ENCODE measurements at places on chromosomes 4 and X.
A peak's percentile ranks its signal among the peaks of the same experiment; 100 is the strongest.

GRCh38 chr4:123127875-123128274 lies 205.5 kb upstream of the NUDT6 start:
- DNase-seq, result no peak

GRCh38 chr4:80446664-80447063 lies 111.1 kb downstream of the CFAP299 start:
- DNase-seq, result no peak

DNA sequence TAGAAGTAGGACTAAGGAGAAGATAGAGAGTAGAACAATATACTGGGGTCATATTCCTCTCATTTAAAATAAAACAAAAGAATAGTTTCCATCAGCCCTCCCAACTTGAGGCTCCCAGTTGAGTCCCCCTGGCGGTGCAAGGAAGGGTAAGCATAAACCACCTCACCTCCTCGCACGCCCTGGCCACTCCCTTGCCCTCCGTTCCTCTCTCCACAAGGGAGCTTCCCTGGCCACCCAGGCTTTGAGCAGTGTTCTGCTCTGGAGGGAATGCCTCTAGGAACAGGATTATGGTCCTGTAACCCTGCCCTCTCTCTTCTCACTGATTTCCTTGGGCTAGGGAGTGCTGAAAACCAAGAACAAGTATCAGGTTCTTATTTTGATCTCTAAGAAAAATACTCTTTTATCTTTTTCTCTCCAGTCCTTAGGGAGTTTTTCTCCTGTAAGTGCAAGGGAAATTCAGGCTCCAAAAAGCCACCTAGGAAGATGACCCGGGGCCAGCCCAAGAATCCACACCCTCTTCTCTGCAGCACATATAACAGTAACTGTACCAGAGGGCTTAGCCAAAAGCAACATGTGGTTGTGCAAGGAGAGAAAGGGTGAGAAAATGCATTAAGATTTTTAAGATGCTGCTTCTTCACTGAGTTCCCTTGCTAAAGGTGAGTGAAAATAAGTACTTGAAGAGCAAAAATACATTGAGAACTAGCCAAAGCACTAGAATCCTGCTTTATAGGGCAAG lies 69.9 kb downstream of the USP38 start:
- DNase-seq, result no peak

DNA sequence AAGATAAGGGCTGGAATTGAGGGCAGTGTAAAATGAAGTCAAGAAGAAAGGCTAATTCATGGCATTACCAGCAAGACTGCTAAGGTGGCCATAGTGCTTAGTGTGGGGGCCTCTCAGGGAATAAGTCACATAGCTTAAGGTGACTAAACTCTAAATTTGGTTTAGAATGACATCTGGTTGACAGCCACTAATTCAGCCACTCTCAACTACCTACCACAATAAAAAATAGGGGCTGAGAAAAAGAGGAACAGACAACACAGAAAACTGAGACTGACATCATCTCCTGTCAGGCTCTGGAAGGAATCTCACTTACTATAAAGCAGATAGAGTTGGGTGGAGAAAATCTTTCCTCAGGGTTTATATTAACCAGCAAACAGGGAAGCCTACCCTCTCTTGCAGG lies 96.9 kb downstream of the CHRDL1 start:
- no peak for DNase-seq

- DNase-seq, result no peak
These were observed 990.2 kb downstream of the STPG2 start for GRCh38 chr4:97153042-97153441.

DNA sequence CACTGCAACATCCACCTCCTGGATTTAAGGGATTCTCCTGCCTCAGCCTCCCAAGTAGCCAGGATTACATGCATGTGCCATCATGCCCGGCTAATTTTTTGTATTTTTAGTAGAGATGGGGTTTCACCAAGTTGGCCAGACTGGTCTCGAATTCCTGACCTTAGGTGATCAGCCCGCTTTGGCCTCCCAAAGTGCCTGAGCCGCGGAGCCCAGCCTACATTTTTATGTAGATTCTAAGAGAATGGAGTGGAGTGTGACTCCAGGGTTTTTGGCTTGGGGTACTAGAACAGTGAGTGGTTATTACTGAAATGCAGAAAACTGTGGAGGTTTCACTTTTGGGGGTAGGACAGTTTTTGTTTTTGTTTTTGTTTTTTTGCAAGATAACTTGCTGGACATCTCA lies 806.0 kb downstream of the ADGRL3 start:
- no peak for DNase-seq

DNA sequence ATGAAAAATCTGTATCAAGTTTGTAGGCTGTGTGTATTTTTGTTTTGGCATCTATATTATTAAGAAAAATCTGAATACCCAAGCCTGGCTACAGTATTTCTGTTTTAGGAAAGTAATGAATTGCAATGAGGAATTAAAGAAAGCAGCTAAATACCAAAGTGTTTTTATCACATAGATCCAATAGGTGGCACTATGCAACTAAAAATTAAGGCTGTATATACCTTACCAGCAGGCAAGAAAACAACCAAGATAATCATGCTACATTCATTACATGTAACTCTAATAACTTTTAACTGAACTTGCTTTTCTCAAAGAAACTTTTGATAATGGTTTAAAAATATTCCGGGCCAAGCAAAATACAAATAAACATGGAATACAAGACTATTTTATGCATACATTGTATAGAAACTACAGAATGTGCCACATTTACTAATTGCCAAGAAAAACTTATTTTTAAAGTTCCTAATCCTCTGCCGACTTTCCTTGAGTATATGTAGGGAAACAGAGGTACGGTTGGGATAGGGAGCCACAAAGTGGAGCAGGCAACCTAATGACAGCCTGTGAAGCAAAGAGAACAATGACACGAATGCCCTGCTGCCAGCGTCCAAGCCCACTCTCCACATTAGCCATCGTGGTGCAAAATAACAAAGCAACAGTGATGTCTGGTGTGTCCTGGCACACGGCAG lies 63.7 kb downstream of the SEC24D start:
- no peak for DNase-seq

GRCh38 chr4:155618183-155618838 lies 48.3 kb upstream of the GUCY1A1 start:
- DNase-seq, result no peak

GRCh38 chr4:40186665-40187014 lies 10.2 kb upstream of the RHOH start:
- no peak for DNase-seq

DNA sequence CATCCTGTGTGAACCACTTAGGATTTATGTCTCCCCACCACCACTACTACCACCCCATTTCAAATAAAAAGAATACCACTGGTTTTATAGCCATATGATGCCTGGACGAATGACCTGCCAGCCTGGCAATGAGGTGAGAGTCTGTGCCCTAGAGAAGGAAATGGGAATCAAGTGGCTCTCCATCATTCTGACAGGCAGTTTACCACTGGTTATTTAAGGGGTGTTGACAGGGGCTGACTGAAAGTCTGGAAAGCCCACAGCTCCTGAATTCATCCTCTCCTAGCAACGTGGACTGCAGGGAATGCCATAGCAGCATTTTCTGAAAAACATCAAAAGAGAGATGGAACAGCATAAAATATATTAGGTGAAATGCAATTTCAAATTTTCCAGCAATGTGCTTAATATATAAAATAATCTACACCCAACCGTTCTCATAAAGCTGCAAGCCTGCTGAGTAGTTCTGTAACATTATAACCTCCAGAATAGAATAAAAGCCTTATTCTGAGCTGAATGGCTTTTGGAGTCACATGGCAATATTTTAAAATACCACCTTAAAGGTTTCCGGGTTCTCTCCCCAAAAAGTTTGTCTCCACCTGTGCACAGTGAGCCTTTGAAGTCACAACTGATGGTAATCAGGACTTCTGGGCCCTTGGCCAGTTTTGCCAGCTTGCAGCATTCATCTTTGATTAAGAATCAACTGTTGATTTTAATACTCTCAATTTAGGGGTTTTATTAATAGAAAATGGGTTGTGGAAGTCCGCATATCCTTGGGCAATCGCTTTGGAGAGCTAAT lies 121.5 kb downstream of the DCTD start:
- DNase-seq, result no peak

- no peak for DNase-seq
These were observed 2.9 kb upstream of the ATOH1 start for GRCh38 chr4:93825551-93826216.

DNA sequence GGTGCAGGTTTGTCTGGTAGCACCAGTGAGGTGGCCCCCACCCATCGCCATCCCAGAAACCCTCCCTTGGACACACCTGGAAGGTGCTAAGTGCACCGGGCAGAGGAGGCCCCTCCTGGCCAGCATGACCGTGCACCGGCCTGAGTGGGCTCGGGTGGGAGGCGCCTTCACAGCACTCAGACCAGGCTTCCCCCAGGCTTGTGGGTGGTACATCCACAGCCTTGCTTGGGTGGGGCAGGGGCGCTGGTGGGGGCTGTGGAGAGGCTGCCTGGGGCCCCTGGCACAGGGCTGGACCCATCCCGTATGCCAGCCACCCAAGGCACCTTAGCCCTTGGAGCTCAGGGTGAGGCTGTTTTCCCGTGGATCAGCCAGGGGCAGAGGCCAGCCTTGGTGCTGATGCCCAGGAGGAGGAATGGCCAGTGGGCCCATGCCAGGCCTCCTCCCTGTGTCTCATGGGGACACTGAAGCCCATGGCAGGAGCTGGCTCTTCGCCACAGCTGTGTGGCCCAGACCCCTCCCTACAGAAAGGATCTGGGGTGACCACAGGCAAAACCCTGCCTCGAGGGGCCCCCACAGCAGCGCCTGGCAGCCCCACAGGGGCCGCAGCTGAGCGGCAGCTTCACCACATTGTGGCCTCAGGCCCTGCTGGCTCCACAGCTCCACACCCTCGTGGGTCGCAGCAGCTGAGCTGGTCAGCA lies 21.4 kb downstream of the NKX1-1 start:
- DNase-seq, result no peak

DNA sequence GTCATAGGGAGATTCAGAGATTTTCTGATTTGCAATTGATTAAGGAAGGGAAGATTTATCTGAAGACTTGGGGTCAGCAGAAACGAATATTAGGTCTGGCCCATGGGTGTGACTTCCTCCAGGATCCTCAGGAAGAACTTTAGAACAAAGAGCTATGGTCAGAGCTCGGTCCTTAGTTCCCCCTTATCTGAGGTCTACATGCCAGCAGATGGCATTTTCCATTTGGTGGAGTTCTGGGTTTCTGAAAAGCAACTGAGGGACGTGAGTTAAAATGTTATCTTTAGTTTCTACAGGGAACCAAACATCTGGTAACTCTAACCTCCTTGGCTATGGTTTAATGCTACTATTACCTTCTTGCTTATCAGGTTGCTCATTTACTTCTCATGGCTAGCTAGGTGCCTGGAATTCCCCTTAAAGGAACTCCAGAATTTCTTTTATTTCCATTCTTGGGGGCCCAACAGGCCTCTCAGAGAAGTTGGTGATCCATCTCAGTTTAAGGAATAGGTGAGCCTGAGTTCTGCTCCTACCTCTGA lies 40.7 kb downstream of the KLF3 start:
- no peak for DNase-seq

DNA sequence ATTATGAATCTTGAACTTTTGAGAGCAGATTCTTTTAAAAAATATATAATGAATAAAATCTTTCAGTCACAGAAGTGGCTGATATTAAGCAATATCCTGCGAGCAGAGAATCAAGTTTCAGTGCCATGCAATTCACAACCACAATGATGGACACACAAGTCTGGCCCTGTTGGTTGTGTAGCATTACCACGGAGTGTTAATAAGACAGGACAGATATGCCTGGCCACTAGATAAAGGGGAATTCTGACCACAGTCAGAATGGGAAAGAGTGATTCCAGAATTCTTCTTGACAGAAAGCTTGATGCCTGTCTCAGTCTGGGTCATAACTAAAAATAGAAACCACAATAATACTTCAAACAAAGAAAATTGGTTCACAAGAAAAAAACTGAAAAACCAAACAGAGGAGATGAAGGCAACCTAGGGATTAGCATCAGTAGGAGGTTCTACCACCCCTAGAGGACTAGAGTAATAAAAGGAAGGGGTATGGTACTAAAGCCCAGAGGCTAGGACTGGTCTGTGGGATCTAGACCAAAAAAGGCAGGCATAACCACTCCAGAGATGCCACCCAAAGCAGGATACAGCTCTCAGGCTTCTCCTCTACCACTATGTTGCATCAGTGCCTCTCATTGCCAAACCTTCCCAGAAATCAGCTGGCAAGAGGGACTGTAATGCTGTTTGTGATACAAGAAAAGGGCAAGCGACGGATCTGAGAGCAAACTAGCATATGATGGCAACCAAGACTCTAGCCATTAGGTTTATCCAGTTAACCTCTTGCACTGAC lies 59.0 kb downstream of the RNF150 start:
- no peak for DNase-seq

DNA sequence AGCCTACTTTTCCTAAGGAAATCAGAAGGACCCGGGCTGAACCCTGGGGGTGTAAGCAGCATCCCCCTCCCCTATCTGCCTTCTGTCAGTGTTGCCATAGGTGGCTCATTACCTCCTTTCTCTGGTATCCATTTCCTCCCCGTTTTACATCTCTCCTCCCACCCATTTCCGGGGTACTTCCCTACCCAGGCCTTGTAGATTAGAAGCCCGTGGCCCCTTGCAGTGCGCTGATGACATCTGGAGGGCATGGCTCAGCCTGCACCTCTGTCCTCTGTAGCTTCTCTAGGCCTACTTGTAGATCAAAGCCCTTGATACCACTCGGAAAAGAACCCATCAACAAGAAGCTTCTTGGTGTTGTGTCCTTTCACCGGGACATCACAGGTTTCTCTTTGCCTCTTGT lies 71.8 kb downstream of the NBDY start:
- no peak for DNase-seq

GRCh38 chr4:75790024-75790423 lies 65.6 kb downstream of the USO1 start:
- DNase-seq, result no peak

GRCh38 chrX:10725071-10725470 lies 104.7 kb upstream of the MID1 start:
- DNase-seq, result no peak

GRCh38 chrX:31540313-31540712 lies 468.5 kb upstream of the FTHL17 start:
- DNase-seq, result no peak

GRCh38 chrX:71871367-71871766 lies 39.3 kb upstream of the NHSL2 start:
- peak; percentile 50 for DNase-seq

DNA sequence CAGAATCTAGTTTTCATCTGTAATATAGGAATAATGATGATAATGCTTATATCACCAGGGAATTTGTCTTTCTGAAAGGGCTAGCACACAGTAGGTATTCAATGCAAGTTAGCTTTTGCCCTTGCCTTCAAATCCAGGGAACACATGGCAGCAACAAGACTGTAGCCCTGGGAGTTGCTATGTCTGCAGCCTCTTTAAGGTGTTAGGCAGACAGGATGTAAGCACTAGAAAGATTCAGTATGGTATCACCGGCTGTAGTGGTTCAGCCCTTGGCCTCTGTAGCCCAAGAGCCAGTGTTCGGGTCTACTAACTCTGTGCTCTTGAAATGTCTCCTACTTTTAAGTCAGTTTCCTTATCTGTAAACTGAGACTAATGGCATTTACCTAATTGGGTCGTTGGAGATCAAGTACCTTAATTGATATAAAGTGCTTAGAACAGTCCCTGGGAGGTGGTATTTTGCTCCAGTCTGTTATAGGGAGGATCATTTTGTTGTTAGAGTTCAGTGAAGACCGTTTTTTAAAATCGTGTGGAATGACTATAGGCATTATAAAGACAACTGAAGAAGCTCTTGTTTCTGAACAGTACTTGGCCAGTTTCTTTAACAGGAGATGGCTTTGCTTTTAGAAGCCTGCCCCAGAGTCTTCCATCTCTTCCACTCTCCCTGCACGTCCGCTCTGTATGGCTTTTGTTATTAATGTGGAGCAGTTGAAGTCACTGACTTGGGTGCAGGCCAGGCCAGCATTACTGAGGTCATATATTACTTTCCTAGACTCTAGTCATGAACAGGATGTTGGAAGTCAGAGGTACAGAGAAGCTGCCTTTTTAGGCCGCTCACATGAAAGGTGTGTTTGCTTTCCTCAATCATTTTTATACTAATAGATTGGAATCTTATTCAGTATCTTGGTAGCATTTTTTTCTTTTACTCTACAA lies 44.8 kb downstream of the GAB1 start:
- DNase-seq, result no peak

All from activated CD8-positive, alpha-beta memory T cell treated with anti-CD3 and anti-CD28 coated beads, Interleukin-2, amount 50 U/mL, for 48 hours (primary cell).